ENCODE measurements at places on chromosomes 12 and 14. TPM values are rescaled to one million over a fixed set of nuclear protein-coding genes. Genes with fewer than 3 reads are reported as not detected.
A peak's percentile ranks its signal among the peaks of the same experiment; 100 is the strongest.

Gene CBX5
- 29.0 TPM for total RNA-seq

Gene PTHLH
- 2.7 TPM for total RNA-seq

GRCh38 chr14:99118046-99118721, 153.8 kb downstream of the BCL11B start:
- H3K4me1 ChIP-seq: no peaks in the 10 kb centered on the region
- H3K4me3 ChIP-seq: no peak overlapping the region
- H3K36me3 ChIP-seq: no peaks in the 10 kb centered on the region
- DNase-seq: peak; percentile 72
- H3K27ac ChIP-seq: no peak overlapping the region

GRCh38 chr14:91858536-91859275, 8.6 kb downstream of the TC2N start:
- H3K36me3 ChIP-seq: no peaks in the 10 kb centered on the region
- no peak overlapping the region for H3K27ac ChIP-seq
- H3K4me3 ChIP-seq: no peak overlapping the region
- H3K27me3 ChIP-seq: no peaks in the 10 kb centered on the region
